Adrenal gland (tissue), 19 donors: ENCODE measurements at places on chromosomes 16 and 17. TPM values are rescaled to one million over a fixed set of nuclear protein-coding genes. Genes with fewer than 3 reads are reported as not detected.

DNA sequence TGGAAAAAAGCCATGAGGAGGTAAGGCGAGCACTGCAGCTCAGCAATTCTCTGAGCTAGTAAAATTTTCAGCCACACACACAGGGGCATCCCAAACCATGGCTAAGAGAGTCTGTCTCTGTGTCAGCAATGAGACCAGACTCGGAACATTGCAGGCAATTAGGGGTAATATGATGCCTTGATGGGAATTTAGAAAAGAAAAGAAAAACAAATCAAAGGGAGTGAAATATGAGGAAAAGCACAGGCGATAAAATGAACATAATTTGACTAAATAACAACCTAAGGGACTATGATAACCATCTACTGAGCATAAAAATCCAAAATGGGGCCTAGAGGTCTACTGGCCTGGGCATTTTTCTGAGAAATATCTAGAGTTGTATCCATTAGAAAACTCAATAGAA, 546.0 kb upstream of the PSMD7 start:
- no peak for DNase-seq

GRCh38 chr17:80504686-80505413, 28.4 kb upstream of the NPTX1 start:
- no peak for DNase-seq

Gene KRTAP4-16
- total RNA-seq, result not detected

GRCh38 chr16:69720822-69721430, 5.4 kb downstream of the NQO1 start:
- no peak for DNase-seq

GRCh38 chr17:53629188-53629587, 193.5 kb upstream of the KIF2B start:
- DNase-seq, result no peak

DNA sequence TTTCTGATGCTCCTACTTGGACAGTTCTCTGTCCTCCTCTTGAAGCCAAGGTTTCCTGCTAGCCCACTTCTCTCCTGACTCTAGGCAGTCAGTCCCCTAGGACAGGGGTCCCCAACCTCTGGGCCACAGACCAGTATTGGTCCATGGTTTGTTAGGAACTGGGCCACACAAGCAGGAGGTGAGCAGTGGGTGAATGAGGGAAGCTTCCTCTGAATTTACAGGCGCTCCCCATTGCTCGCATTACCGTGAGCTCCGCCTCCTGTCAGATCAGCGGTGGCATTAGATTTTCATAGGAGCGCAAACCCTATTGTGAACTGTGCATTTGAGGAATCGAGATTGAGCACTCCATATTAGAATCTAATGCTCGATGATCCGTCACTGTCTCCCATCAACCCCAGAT, 55.7 kb downstream of the GNA13 start:
- no peak for DNase-seq

GRCh38 chr17:17360087-17360730, 57.0 kb downstream of the NT5M start:
- DNase-seq, result no peak

Gene SLC25A11
- 68.0 TPM for total RNA-seq

Gene TNFRSF17
- total RNA-seq, result not detected

DNA sequence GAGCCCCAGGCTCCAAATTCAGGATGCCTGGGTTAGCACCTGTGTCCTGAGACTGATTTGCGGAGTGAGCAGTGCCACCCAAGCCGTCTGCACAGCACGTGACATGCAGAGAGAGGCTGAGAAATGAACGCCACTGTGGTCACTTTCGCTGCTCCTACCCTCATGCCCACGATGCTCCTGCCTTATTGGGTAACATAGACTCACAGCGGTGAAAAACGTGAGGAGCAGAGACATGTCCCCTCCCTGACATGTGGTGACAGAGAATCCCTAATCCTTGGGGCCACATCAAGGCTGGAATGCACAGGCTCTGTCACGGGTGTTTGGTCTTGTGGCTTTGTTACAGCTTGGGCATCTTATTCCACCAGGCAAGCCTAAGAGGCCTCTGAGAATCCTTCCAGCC, 52.1 kb upstream of the CACNG5 start:
- no peak for DNase-seq

- DNase-seq, result no peak
Measured at GRCh38 chr16:49352892-49353291, 20.7 kb upstream of the C16orf78 start.

Gene PERCC1
- not detected for total RNA-seq

Gene ATPAF2
- 32.5 TPM for total RNA-seq

GRCh38 chr16:65769776-65770438, 596.6 kb upstream of the CDH5 start:
- DNase-seq, result no peak

DNA sequence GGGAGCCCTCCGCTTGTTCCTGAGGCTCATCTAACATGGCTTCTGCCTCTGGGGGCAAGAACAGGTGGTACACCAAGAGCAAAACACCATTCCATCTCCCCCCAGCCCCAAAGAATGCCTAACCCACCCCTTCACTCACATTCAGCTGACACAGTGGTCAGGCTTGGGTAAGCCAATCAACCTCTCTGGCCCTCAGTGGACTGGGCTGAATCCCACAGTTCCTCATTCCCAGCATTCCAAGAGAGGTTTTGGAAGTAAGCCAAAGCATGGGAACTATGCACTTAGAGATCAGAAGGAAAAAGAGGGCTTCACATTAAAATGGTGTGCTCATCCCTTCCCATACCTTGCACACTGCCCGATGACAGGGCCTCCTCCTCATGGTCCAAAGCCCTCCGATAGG, 7.8 kb downstream of the PIGS start:
- DNase-seq, result no peak

GRCh38 chr16:14505846-14506245, 124.2 kb downstream of the PARN start:
- DNase-seq, result no peak

DNA sequence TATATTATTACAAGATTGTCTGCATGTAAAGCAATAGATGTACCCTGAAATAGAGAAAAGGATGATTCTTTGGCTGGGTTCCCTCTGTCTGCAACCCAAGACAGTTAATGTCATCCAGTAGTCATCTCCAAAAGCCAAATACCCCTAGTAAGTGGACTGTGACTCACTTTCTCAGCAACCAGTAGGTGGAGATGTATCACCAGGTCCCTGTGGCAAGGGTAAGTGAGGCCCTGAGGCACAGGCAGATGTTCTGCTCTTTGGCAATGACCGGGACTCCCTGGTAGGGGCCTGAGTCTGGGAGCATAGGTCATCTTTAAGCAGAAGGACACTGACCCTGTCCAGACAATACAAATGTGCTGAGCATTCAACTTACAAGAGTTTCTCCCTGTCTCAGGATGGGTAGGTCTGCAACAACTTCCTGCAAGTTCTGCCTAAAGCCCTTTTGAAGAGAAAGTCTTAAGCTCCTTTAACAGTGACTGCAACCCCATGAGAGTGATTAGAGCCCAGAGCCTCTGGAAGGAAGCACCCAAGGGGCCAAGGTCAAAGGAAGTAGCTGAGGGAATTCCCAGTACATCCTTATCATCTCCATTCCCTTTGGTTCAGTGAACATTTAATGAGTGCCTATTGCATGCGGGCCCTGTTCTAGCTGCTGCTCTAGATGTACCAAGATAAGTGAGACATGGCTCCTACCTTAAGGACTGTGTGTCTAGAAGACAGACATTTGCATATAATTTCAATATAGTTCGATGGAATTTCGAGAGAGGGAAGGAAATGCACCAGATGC, 31.9 kb downstream of the PMP22 start:
- no peak for DNase-seq

DNA sequence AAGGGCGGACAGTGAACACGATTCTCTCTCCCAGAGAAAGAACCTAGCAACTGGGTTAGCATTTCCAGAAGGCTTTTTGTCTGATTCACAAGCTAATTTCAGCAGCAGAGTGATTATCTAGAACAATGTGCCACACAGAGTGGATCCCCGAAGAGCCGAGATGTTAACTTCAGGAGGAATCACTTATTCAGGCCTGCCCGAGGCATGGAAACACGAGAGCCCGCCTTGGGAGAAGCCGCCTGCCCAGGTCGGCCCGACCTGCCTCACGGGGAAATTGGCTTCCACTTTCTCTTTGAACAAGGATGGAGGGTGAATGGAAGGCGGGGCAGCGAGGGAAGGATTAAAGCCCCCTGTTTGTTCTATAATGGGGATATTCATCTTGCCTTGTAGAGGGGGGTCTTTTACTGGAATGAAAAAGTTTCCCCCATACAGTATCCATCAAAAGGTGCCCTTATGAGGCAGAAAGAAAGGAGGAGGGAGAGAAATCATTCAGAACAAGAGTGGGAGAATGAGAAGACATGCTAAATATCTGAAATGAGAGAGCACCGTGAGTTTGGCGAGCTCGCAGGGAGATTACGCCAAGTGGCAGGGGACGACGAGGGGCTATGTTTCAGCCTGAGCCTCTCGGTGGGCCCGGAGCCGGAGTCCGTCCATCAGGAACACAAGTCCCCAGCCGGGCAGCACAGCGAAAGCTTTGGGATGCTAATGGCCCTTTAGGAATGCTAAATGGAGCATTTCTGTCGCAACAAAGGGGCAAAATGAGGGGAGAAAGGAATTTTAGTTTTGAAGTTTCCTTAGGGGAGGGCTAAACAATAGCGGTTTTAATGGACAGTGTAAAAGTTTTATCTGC, 33.0 kb downstream of the NTN1 start:
- no peak for DNase-seq

GRCh38 chr17:61555127-61555566, 35.9 kb downstream of the NACA2 start:
- DNase-seq, result no peak

DNA sequence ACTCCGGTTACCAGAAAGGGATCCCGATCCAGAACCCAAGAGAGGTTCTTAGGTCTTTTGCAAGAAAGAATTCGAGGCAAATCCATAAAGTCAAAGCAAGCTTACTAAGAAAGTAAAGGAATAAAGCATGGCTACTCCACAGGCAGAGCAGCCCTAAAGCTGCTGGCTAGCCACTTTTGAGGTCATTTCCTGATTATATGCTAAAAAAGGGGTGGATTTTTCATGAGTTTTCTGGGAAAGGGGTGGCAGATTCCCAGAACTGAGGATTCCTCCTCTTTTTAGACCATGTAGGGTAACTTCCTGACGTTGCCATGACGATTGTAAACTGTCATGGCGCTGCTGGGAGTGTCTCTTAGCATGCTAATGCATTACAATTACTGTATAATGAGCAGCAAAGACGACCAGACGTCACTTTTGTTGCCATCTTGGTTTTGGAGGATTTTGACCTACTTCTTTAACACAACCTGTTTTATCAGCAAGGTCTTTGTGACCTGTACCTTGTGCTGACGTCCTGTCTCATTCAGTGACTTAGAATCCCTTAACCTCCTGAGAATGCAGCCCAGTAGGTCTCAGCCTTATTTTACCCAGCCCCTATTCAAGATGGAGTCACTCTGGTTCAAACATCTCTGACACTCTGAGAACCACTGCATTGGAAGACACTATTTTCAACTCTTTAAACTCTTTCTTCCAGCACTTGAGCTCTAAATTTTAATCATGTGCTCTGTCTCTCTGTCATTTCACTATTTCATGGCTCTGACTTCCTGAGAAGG, 203.6 kb upstream of the CACNG3 start:
- DNase-seq, result no peak

- no peak for DNase-seq
Measured at GRCh38 chr17:78707016-78707415, 75.1 kb downstream of the CYTH1 start.

- no peak for DNase-seq
Measured at GRCh38 chr17:39014795-39015545, 47.8 kb upstream of the FBXO47 start.

DNA sequence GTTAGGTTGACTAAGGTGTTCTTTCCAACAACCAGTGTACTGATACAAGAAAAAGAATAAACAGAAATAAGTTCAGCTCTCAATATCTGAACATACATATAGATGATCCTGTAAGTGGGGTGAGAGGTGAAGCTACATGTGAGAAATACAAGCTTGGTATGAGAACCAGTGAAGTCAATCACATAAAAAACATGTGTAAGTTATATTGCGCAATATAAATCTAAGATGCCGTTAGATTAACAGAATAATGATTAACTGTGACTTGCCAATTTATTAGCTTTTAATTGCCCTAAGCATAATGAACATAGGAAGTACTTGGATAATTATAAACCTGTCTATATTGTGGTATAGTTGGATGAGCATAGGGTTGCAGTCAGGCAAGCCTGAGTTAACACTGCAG, 1597.1 kb upstream of the GOT2 start:
- DNase-seq, result no peak

GRCh38 chr16:27840311-27841060, 223.0 kb downstream of the GSG1L start:
- no peak for DNase-seq

GRCh38 chr17:2903193-2903974, 107.1 kb downstream of the RAP1GAP2 start:
- DNase-seq, result peak; percentile 62

Gene SPAG9
- total RNA-seq, result 98.9 TPM

Gene FN3K
- 136 TPM for total RNA-seq
